ENCODE measurements at places on chromosomes 6 and 20.

DNA sequence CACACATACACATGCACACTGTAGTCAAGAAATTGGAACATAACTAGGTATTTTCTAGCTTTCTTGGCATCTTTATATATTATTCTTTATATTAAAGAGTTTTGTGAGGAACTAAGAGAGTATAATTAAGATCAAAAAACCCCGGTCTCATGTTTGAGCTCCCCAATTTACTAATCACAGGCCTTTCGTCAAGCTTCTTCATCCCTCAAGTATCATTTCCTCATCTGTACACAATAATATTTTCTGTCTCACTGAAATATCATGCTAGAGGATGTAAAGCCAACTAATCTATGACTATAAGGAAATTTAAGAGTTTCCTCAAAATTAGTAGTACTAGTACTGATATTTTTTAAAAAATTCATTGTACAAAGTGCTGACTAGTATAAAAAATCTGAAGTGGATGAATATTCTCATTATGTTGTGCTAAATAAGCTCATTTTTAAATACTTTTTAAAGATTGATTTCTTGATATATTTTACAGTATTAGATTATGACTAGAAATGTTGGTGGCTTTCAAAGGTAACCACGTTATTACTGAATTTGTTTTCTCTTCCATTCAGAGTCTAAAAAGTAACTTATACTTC, 28.0 kb downstream of the PEX3 start:
- no peak for DNase-seq

DNA sequence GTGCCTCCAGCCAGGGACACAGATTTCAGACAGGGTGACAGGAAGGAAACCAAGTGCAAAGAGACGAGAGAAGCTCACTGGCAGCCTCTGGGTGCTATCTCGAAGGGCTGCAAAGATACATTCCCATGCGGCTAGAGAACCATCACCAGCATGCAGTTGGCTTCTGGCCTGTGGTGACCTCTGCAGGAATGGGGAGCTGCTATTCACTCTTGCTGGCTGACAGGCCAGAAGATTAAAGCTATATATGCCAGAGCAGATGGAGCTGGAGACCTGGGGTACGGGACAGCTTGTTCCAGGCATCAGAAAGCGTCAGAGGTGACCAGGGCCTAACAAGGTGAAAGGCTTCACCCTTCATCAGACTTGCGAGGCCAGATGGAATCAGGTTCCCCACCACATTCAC, 20.0 kb downstream of the MAP1LC3A start:
- DNase-seq: no peak

- no peak for DNase-seq
Observed at GRCh38 chr20:63473555-63474449, 1.3 kb upstream of the KCNQ2 start.

GRCh38 chr20:17615645-17616479, 46.0 kb downstream of the DSTN start:
- DNase-seq: no peak

- no peak for DNase-seq
Observed at GRCh38 chr6:13528232-13528631, 40.8 kb upstream of the GFOD1 start.

DNA sequence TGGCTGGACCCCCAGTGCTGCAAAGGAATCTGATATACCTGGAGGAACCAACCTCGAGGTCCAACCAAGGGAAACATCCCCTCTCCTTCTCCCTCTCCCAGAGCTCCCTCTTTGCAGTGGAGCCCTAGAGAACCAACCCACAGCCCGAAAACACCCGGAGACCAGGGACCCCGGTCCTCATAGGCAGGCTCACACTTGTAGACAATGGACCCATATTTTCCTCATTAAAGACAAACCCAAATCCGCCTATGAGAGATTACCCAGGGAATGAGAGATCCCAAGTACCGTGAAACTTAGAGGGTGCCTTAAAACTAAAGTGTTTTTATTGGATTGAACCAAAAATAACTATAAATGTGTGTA, 9.6 kb upstream of the FOXF2 start:
- DNase-seq: no peak
